NCI-H2107 (cell line): ENCODE measurements at places on chromosomes 2 and 18.

GRCh38 chr2:68124321-68124720 is 33.4 kb upstream of the PNO1 start:
- DNase-seq = no peak

DNA sequence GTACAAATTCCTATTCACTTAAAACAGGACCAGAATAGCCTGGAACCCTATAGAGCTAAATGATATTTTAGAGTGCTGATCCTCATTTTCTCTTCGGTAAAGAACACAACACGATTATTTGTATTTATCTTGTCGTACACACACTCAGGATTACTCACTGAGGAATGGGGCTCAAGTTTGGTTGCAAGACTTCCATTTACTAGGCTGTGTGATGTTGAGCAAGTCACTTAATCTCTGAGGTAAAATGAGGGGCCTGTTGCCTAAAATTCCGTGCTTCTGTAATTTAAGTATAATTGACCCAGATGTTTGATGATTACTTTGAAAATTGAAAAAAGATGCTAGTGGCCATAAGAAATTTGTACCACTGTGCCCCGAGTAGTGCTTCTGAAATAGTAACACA is 42.6 kb upstream of the MAP4K3 start:
- no peak for DNase-seq

GRCh38 chr2:16687222-16687621 is 21.6 kb upstream of the CYRIA start:
- DNase-seq = no peak

DNA sequence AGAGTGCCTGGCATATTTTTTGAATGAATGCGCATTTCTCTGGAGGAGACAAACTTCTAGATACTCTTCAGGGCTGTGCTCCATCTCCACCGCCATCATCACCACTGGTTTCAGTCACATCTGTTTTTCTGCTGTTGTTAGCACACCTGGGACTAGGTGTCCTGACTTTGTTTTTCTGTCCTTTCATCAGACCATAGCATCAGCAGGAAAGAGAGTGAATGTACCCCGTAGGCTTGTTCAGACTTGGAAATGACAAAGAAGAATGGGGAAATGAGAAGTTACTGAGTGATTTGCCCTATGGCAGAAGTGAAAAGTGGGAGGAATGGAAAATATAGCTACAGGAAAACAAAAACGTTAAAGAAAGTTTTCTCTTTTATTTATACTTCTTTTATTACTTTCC is 965.2 kb upstream of the FANCL start:
- no peak for DNase-seq

GRCh38 chr2:75459565-75460310 is 101.0 kb downstream of the EVA1A start:
- DNase-seq = no peak

DNA sequence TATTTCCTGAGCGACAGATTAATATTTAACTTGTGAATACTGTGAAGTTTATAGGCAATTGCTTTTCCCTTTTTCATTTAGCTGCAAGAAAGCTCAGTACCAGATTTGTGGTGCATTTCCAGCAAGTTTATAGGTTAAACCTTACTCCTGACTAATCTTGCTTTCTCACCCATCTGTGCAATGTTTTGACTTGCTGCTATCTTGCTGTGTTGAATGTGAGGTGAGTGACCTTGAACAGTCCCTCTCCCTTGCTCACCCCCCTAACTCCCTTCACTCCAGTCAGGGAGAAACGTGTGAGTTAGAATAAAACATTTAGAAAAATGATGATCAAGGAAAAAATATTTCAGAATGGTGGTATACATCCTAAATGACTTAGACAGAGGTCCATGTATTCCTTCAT is 39.8 kb upstream of the PARD3B start:
- no peak for DNase-seq

- DNase-seq = no peak
Measured at GRCh38 chr18:767084-767882, 44.8 kb downstream of the YES1 start.

DNA sequence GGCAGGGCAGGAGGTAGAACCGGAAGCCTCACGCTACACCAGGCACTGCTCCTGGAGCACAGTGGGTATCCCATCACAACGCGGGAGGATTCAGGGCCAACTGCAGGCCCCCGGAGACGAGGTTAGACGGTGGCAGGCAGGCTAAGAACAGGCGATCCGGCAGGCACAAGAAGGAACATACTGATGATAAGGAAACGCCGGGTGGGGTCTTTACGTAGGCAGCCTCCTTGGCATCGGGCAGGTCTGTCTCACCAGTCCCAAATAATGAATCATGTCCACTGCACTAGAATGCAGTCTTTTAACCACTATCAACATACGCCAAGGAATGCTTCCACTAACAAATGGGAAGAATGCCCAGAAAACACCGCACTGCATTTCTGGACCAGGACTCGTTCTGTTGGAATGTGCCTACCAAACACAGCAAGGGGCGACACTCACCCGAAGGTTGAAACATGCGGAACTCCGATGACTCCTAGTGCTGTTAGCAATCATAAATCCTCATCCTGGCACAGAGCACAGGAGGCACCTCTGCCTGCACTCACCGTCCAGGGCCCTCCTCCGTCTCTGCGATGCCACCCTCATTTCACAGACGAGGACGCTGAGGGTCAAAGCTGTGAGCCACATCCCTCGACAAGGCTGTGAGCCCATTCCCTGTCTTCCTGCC is 35.2 kb downstream of the ZNF516 start:
- no peak for DNase-seq

DNA sequence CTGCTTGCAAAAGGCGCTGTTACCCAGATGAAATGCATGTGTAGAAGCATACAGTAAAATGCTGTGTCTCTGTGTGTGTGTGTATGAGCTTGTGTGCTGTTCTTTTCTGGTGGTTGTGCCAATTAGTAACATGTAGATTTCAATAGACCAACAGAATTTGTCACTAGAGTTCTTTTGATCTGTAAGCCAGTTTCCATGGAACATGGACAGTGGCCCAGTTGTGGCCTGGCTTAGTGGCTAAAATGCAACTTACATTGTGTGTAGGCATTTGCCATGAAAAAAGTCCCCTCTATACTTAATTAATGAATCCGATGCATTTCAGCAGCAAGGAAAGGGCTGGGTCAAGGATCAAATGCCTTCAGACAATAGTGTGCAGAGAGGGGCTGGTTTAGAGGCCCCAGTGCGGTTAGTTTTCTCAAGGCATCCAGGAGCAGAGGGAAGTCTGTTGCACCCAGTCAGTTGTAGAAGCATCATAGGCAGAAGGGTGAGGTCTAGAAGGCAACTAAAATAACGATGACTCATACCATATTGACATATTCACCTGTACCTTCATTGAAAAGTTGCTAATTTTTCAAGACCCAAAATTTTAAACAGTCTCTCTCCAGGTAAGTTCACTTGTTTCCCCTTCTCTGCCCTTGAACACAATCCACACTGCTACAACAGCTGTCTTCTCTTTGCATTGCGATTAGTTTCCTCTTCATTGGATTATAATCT is 366.9 kb upstream of the SPRED2 start:
- DNase-seq = no peak

GRCh38 chr18:70036771-70037347 is 89.2 kb upstream of the CD226 start:
- DNase-seq = no peak

GRCh38 chr2:43950383-43951008 is 45.3 kb downstream of the LRPPRC start:
- no peak for DNase-seq

DNA sequence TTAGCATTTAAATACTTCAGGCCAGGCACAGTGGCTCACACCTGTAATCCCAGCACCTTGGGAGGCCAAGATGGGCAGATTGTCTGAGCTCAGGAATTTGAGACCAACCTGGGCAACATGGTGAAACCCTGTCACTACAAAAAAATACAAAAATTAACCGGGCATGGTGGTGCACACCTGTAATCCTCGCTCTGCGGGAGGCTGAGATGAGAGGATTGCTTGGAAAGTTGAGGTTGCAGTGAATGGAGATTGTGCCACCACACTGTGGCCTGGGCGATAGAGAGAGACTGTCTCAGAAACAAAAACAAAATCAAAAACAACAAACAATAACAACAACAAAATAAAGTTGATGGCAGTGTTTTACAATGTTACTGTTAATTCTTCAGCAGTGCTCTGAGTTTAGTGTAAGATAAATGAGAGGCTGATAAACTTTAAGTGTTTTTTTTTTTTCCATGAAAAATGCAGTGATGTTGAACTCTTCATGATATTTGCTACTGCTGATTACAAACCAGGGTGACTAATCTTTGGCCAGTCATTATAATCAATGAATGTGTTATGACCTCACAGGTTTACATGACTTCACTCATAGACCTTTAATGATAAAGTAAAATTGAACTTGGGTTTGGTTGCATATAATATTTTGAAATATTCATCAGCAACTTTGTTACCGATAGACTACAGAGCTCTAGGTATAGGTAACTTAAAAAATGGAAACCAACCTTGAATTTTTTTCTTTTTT is 2.5 kb downstream of the ITGAV start:
- no peak for DNase-seq

- no peak for DNase-seq
Measured at GRCh38 chr18:76573325-76574025, 78.4 kb upstream of the ZNF516 start.

DNA sequence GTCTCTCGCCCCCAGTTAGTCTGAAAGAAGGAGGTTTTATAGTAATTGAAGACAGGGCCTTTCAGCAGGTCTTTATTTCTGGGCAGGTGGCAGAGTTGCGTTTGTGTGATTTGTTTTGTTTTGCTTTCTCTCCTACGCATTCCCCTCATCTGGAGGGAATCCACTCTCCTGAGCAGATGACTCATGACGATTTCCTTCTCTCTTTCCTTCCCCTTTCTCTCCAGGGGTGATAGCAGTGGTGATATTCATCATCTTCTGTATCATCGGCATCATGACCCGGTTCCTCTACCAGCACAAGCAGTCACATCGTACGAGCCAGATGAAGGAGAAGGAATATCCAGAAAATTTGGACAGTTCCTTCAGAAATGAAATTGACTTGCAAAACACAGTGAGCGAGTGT is 888.8 kb downstream of the CNTNAP5 start:
- no peak for DNase-seq

- no peak for DNase-seq
Measured at GRCh38 chr2:24861500-24861899, 58.5 kb downstream of the ADCY3 start.

GRCh38 chr2:70425682-70426301 is 123.9 kb upstream of the FAM136A start:
- peak; percentile 19 for DNase-seq

GRCh38 chr2:197152451-197153228 is 157.9 kb downstream of the ANKRD44 start:
- DNase-seq = no peak
